Hindlimb muscle (tissue), 1 donor: ENCODE measurements at places on chromosomes 2 and 18. TPM values are rescaled to one million over a fixed set of nuclear protein-coding genes. Genes with fewer than 3 reads are reported as not detected.

DNA sequence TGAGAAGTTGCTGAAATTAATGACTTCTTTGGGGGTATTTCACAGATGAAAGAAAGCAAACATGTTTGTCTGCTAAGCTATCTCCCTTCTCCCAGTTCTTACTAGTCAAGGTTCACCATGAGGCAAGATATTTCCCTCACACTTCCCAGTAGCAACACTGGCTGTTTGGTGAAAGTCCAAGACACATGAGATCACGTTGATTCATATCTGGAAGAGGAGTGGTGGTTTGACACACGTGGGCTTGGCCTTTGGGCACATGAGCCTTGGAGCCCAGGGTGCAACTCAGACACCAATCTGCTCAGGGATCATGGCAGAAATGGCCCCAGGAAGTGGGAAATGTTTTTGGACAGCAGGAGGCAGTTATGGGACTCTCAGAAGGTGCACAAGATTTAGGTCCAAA, 66.1 kb upstream of the APCDD1 start:
- DNase-seq, result no peak

DNA sequence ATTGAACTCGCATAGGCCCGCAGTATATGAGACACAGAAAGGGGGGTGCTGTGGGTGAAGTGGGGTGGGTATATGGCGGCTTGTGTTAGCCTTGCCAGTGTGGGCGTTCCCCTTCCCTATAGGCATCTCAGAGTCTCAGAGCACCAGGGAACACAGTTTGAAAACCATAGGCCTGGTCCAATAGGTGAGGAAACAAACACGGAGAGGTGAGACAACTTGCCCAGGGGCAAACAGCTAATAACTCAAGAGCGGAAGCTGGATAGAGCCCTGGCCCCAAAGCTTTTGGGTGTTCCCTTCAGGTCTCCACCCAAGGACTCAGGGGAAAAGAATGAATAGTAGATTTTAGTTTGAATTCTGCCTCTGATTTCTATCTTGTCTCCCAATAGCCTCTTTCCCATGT, 7.9 kb downstream of the LIPG start:
- no peak for DNase-seq

Gene ELP2
- 75.7 TPM for polyA plus RNA-seq

Gene HDHD2
- 18.9 TPM for polyA plus RNA-seq

Gene CREG2
- polyA plus RNA-seq, result 6.7 TPM
